ENCODE measurements at places on chromosomes 1 and 21. TPM values are rescaled to one million over a fixed set of nuclear protein-coding genes. Genes with fewer than 3 reads are reported as not detected.

Gene PIK3C2B
- total RNA-seq, result 24.5 TPM

Gene PLD5
- 2.0 TPM for total RNA-seq

Gene TDRD5
- total RNA-seq, result 2.9 TPM

Gene AMY1A
- not detected for total RNA-seq

Gene TUT4
- 130 TPM for total RNA-seq

Gene FNDC5
- total RNA-seq, result 15.5 TPM

Gene KRTAP19-1
- not detected for total RNA-seq

Gene EPHA2
- total RNA-seq, result 1.2 TPM

Gene FMN2
- 60.7 TPM for total RNA-seq

Gene ITLN2
- total RNA-seq, result not detected

Gene OLFML3
- total RNA-seq, result 17.5 TPM

Gene NBPF4
- not detected for total RNA-seq

Gene NR5A2
- under 0.01 TPM for total RNA-seq

Gene LAD1
- total RNA-seq, result not detected

Gene HYI
- 27.3 TPM for total RNA-seq

Gene CDCA8
- 0.82 TPM for total RNA-seq

Gene FCRL4
- not detected for total RNA-seq

Gene TRAF3IP3
- under 0.01 TPM for total RNA-seq

Gene OPRD1
- 0.82 TPM for total RNA-seq

Gene NTRK1
- 0.41 TPM for total RNA-seq

Gene TCEANC2
- total RNA-seq, result 4.9 TPM

Gene PTGFRN
- total RNA-seq, result 40.8 TPM

Gene LCE2D
- not detected for total RNA-seq

Gene TP73
- 0.41 TPM for total RNA-seq

Measured in frontal cortex (tissue), 4 donors.